ENCODE measurements at places on chromosomes 13 and 19.

GRCh38 chr13:41312176-41312500 lies 1.1 kb downstream of the NAA16 start:
- no peak for DNase-seq

- DNase-seq = no peak
Measured at GRCh38 chr13:106882246-106882645, 314.3 kb upstream of the ARGLU1 start.

DNA sequence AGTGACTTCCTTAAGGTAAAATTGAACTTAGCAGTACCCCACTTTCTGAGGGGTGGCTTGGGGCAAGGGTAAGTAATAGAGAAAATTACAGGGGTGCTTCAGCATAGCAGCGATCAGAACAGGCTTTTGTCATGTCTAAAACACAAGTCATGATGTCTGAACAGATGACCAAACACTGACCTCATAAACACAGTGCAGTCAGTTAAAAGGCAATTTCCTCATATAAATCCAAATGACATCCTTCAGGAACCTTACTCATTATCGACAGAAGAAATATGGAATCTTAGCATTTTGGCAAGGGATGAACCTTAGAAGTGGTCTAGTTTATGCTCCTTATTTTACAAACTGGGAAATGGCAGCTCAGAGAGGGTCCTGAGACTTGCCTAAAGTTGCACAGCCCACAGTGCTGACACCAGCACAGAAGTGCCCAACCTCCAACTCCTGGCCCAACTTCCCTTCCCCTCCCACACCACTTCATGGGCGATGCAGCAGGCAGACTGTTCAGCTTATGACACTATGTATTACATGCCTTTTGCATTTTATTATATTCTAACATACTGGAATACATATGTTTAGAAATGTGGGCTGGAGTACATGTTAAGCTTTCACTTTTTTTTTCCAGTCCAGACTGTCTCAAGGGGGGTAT lies 3.6 kb downstream of the GJA3 start:
- no peak for DNase-seq

- DNase-seq = no peak
Measured at GRCh38 chr19:13214036-13214730, 64.0 kb downstream of the IER2 start.

All from AML-193 (cell line).